ENCODE measurements at places on chromosomes 5 and 9. TPM values are rescaled to one million over a fixed set of nuclear protein-coding genes. Genes with fewer than 3 reads are reported as not detected.

The MCC gene
- total RNA-seq = 36.2 TPM

The CATSPER3 gene
- 0.10 TPM for total RNA-seq

The FGF18 gene
- not detected for total RNA-seq

The IFNA21 gene
- total RNA-seq = not detected

The NME5 gene
- total RNA-seq = not detected

The SPATA31A3 gene
- total RNA-seq = not detected

The TSLP gene
- not detected for total RNA-seq

The GRIN3A gene
- total RNA-seq = not detected

The GMCL2 gene
- not detected for total RNA-seq

The SNCAIP gene
- not detected for total RNA-seq

The FOXI1 gene
- total RNA-seq = not detected

The ACTBL2 gene
- total RNA-seq = 0.04 TPM

The GABBR2 gene
- total RNA-seq = not detected

The SAXO1 gene
- total RNA-seq = not detected

The NUTM2F gene
- total RNA-seq = not detected

The PCDHA3 gene
- not detected for total RNA-seq

The LRRC19 gene
- not detected for total RNA-seq

The CAMK2A gene
- 0.04 TPM for total RNA-seq

The PCDHAC1 gene
- total RNA-seq = 0.11 TPM

The BTNL3 gene
- total RNA-seq = not detected

The NR5A1 gene
- total RNA-seq = not detected

The MYOT gene
- total RNA-seq = 0.18 TPM

The C1QTNF3 gene
- total RNA-seq = 0.41 TPM

The SUSD3 gene
- 0.11 TPM for total RNA-seq

The CCNO gene
- 1.9 TPM for total RNA-seq

The HSD17B3 gene
- not detected for total RNA-seq

The OR2K2 gene
- total RNA-seq = not detected

The SLC36A3 gene
- total RNA-seq = not detected

The SLC34A3 gene
- not detected for total RNA-seq

The CEL gene
- 0.34 TPM for total RNA-seq

The CER1 gene
- total RNA-seq = not detected

The LHX3 gene
- total RNA-seq = not detected

The ITGA1 gene
- 2.5 TPM for total RNA-seq

The ZNF367 gene
- 11.7 TPM for total RNA-seq

The ZDHHC12 gene
- 76.8 TPM for total RNA-seq

The WDR38 gene
- not detected for total RNA-seq

The GDA gene
- total RNA-seq = 1.2 TPM

The FOXD4L3 gene
- total RNA-seq = 0.04 TPM

The MSX2 gene
- 4.0 TPM for total RNA-seq

The ARSI gene
- 4.7 TPM for total RNA-seq

The PIP5K1B gene
- total RNA-seq = 0.04 TPM

The SPAG8 gene
- total RNA-seq = 0.58 TPM

The MARCHF11 gene
- total RNA-seq = not detected

The PRRX2 gene
- total RNA-seq = not detected

The NIPBL gene
- total RNA-seq = 22.8 TPM

The WWC1 gene
- 37.9 TPM for total RNA-seq

The OXCT1 gene
- 42.0 TPM for total RNA-seq

The RAB3C gene
- not detected for total RNA-seq

The TAS2R1 gene
- total RNA-seq = not detected

The DNAH5 gene
- 0.71 TPM for total RNA-seq

The OR2Y1 gene
- not detected for total RNA-seq

The AQP3 gene
- total RNA-seq = 173 TPM

The EIF4E1B gene
- total RNA-seq = not detected

The BHMT gene
- not detected for total RNA-seq

The CCDC171 gene
- total RNA-seq = 1.1 TPM

The RARS1 gene
- 116 TPM for total RNA-seq

All from foreskin keratinocyte (primary cell).